ENCODE measurements at places on chromosomes 4 and X.

- DNase-seq: no peak
These were observed 373.1 kb upstream of the HS3ST1 start for GRCh38 chr4:11801466-11802446.

DNA sequence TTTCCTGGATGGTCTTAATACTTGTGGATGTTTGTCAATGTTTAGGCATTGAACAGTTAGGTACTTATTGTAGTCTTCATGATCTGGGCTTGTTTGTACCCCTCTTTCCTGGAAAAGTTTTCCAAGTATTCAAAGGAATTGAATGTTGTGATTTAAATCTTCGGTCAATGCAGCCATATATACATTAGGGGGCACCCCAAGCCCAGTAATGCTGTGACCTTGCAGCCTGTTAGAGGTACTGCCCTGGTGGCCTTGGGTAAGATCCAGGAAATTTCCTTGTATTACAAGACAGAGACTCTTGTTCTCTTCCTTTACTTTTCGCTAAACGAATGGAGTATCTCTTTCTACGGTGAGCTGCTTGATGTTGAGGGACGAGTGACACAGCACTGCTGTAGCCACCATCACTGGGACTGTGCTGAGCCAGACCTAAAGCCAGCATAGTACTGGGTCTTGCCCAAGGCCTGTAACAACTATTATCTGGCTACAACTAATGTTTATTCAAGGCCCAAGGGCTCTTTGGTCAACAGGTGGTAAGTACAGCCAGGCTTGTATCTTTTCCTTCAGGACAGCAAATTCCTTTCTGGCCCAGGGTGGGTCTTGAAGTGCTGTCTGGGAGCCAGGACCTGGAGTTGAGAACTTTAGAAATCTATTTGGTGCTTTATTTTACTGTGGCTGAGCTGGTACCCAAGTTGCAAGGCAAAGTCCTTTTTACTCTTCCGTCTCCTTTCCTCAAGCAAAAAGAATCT is 118.3 kb upstream of the ATOH1 start:
- no peak for DNase-seq

- DNase-seq: no peak
These were observed 644 bp downstream of the LAMP2 start for GRCh38 chrX:120468479-120468824.

- no peak for DNase-seq
These were observed 75.2 kb downstream of the FAM53A start for GRCh38 chr4:1608821-1609500.

DNA sequence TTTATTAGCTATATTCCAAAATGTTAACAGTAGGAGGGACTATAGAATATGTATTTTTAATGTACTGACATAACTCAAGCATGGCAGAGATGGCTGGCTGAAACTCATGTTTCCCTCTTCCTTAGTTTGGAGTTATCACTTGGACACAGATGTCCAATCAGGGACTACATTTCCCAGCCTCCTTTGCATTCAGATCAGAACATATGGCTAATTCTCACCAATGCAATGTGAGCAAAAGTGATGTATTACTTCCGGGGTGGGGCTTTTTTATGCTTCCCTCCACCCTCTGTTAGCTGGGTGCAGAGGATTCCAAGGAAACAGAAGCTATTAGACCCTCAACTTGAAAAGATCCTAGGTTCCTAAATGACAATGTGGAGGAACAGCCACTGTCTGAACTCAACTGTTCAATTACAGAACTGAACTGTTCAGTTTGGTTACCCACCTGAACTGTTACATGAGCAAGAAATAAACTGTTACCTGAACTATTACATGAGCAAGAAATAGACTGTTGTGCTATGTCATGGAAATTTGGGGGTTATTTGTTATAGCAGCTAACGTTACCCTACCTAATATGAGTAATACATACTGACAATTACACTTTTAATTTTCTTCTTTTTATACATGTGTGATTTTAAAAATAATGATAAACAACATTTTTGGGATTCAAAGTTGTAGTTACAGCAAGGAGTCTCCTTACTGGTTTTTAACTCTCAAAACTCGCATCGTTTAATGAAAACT is 29.6 kb upstream of the ERVMER34-1 start:
- DNase-seq: no peak

DNA sequence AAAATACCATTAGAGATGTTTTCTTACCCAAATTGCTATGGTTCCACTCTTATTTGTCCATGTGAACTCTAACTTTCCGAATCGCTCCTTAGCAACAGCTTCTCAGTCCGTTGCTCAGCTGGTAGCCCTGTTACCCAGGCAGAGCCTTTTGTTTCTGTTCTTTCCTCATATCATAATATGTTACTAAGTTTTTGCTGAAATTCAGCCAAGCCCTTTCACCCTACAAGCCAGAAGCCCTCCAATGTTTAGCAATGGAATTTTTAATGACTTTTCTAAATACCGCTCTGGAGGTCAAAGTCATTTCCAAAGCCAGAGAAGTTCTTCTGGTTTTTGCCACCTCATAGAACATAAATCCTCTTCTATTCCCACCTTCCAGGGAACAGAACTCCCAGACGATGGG is 1029.5 kb downstream of the C4orf33 start:
- no peak for DNase-seq

DNA sequence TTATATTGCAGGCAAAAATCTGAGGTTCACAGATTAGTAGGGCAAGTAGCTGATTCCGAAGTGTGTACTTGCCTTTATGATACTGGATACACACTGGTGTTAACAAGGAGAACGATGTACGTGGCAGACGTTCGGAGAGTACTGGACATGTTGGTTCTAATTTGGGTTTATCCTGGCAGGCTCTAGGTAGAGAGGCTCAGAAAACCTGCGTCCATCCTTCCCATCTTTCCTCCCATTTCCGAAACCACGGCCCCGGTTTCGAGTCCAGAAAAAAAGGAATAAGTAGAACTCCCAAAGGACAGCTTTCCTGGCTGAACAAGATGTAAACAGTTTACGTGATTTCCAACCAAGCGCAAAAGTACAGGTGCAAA is 351 bp upstream of the SLC30A9 start:
- no peak for DNase-seq

DNA sequence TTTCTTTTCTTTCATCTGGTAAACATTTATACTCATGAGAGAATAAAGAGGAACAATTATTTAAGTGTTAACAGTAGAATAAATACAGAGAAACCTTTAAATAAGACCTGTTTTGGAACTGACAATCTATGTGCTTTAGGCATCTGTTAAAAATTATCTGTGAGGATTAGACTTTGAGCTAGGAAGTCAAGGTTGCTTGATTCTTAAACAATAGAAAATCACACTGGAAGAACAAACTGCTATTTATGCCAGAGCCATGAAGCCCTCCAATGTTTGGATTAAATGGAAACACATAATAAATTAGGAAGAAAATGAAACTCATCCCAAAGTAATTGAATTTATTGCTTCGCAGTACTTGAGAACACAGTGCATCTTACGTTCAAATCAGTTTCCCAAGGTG is 207.2 kb upstream of the NPY2R start:
- no peak for DNase-seq

DNA sequence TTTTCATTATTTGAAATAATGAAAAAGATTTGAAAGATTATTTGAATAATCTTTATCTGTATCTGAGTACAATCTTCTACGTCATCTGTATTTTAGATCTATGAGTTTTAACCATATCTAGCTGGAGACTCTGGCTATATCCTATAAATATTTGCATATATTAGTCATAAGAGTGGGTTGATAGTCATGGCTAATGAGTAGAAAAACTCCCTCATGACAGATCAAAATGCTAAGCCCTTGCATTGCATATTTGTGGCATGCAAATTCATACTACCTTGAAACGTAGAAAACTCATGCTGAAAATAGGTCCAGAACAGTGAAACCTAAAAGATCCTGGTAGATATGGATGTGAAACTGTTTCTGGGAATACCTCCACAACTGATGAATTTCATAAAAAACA is 291.3 kb downstream of the GALNTL6 start:
- DNase-seq: no peak

- peak; percentile 53 for DNase-seq
These were observed 672 bp downstream of the LONRF3 start for GRCh38 chrX:118974908-118975671.

DNA sequence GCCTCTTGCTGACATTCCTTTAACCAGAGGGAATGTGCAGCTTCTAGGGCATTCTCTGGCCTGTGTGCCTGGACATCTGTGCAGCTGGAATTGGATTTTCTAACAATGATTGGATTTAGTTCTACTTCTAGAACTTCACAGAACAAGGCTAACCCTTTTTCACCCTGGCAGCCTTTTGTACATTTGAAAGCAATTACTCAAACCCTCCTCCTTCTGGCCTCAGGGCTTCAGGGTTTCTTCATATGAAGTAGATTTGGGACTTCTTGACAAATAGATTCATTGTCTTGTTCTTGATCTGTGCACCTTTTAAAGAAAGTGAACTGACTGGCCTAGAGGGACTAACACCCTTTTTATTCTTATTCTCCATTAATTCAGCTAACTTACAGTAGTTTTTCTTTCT is 30.1 kb downstream of the SPATA18 start:
- no peak for DNase-seq

DNA sequence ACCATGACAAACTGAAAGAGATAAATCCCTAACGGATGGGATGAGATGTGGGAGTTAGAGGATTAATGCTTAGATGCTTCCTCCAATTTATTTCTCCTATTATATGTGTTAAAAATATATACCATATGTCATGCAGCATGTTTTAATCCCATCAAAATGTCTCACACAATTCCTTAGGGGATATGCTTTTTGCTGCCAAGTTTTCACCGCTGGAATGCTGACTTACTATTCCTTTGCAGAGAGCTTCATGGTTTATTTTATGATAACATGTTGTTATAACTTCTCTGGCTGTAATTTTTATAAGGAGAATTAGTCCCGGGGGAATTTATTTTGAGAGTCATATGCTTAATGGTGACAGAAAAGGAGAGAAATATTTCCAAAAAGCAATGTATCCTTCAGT is 670.3 kb downstream of the IL1RAPL1 start:
- no peak for DNase-seq

GRCh38 chr4:57214654-57215411 is 104.6 kb upstream of the IGFBP7 start:
- DNase-seq: no peak

DNA sequence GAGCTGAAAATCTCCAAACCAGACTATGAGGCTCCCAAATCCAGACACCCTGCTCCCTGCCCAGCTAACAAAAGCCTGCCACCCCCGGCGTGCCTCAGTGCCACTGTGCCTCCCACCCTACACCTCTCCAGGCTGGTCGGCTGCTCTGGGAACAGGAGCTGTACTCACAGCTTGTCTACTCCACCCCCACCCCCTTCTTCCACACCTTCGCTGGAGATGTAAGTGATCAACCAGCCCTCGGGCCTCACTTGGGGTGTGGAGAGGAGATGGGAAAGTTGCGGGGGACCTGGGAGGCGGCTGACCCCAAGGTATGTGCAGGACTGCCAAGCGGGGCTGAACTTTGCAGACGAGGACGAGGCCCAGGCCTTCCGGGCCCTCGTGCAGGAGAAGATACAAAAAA is 1.8 kb downstream of the WAS start:
- no peak for DNase-seq

- no peak for DNase-seq
These were observed 979.6 kb downstream of the RPA4 start for GRCh38 chrX:97863261-97863660.

- no peak for DNase-seq
These were observed 80.5 kb upstream of the AMELX start for GRCh38 chrX:11212741-11213140.

- DNase-seq: no peak
These were observed 245.9 kb downstream of the CRLF2 start for GRCh38 chrX:966396-967070.

- peak; percentile 16 for DNase-seq
These were observed 17.2 kb downstream of the XPNPEP2 start for GRCh38 chrX:129755779-129756650.

- DNase-seq: no peak
These were observed 8.4 kb downstream of the NIPAL1 start for GRCh38 chr4:48025005-48025404.

DNA sequence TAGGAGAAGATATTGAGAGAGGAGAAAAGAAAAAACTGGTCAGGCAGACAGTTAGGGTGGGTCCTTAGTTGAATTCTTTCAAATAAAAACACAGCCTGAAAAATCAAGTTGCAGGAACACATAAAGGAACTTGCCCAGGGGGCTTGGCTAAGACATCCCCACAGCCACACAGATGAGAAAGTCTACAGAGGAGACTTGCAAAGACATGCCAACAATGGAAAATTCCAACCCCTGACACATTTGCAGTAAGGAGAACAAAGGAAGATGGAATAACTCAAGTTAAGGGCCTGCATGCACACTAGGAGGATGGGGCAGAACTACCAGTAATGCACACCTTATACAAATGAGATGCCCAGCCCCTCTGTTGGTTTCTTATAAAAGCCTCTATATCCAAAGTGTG is 197.6 kb downstream of the CPXCR1 start:
- no peak for DNase-seq

DNA sequence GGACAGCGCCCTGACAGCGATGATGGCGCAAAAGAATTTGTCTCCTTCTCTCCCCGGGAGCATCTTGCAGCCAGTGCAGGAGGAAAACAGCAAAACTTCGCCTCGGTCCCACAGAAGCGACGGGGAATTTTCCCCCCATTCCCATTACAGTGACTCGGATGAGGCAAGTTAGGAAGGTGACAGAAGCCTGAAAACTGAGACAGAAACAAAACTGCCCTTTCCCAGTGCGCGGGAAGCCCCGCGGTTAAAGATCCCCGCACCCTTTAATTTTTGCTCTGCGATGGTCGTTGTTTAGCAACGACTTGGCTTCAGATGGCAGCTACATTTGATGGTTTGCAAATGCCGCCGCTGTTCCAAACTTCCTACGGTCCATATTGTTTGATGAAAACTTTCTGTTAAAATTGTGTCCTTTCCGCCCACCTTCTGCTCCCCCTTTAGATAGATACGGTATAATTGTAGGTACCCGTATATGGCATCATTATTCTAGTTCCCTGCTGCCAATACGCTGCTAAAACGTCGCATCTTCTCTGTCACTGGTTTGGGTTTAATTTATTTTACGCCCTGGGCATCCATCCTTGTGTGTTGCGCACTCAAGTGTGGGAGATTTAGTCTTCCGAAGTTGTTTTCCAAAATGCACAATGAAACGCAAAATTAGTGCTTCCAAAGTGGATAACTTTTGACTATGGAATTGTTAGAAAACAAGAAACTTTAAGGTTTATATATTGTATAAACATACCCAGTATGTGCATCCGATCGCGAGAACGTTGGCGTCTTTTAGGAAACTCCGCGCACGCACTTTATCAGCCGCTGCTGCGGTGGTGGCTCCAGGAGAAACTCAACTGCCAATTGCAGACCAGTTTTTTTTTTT is 1.5 kb downstream of the ATOH1 start:
- no peak for DNase-seq

- no peak for DNase-seq
These were observed 66.5 kb upstream of the ZFP42 start for GRCh38 chr4:187929024-187929423.

GRCh38 chr4:75867130-75867529 is 35.1 kb downstream of the PPEF2 start:
- no peak for DNase-seq

DNA sequence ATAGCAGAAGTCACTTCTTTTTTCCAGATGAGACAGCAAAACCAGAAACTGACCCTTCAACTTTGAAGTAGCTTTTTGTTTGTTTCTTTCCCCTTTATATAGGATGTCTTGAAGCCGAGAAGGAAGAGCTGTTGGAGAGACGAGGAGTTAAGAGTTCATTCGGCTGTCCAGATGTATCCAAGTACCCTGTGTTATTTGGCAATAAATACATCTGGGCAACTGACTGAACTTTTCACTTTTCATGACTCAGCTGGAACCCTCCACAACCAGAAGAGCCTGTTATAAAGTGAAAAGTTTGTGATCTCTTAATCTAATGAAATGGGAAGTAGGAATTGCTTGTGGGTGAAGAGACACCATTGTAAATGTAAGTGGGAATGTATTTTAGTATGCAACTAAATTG is 131.2 kb downstream of the HTR2C start:
- DNase-seq: no peak

GRCh38 chr4:77047037-77047436 is 28.8 kb downstream of the CCNI start:
- DNase-seq: no peak

All from activated naive CD4-positive, alpha-beta T cell treated with Interleukin-2 at 50 U/mL for 16 hours (primary cell).